PC-9 (cell line): ENCODE measurements at places on chromosomes 12 and 14. TPM values are rescaled to one million over a fixed set of nuclear protein-coding genes. Genes with fewer than 3 reads are reported as not detected.

The DYNLL1 gene
- 251 and 340 TPM in 2 replicates for total RNA-seq

The LRRC23 gene
- 29.3 and 38.8 TPM in 2 replicates for total RNA-seq

The CFAP73 gene
- 1.3 and 1.9 TPM in 2 replicates for total RNA-seq

The ACSM4 gene
- total RNA-seq, result not detected in 2 replicates

The CBLN3 gene
- 7.6 and 8.3 TPM in 2 replicates for total RNA-seq

The SIX4 gene
- 31.0 and 35.7 TPM in 2 replicates for total RNA-seq

The ART4 gene
- total RNA-seq, result not detected in 2 replicates

The TAMALIN gene
- 0.50 TPM in 1 of 2 replicates, not detected in the other for total RNA-seq

The CLEC4E gene
- total RNA-seq, result not detected in 2 replicates

- no peaks in the 10 kb centered on the region for H3K36me3 ChIP-seq
- peaks cover 22% of the 10 kb centered on the region; the same call in 1 of the 2 replicates for H3K27me3 ChIP-seq
- no peak overlapping the region for H3K4me3 ChIP-seq
- DNase-seq, result no peak
- H3K4me1 ChIP-seq, result no peaks in the 10 kb centered on the region
- H3K27ac ChIP-seq, result no peak overlapping the region
Measured at GRCh38 chr14:97381309-97381708, 584.1 kb downstream of the VRK1 start.

GRCh38 chr14:24398653-24399446 is at the start of gene NYNRIN:
Gene NYNRIN, plus strand, starts transcription at chr14:24399003. Its CDS starts 244 bp downstream, at chr14:24399247.
- peak within 1 kb of the TSS; percentile 61 for H3K4me3 ChIP-seq
- DNase-seq, result peak; percentile 29
- H3K36me3 ChIP-seq, result no peaks in the 10 kb centered on the region
- peaks cover 10% of the 10 kb centered on the region for H3K4me1 ChIP-seq

DNA sequence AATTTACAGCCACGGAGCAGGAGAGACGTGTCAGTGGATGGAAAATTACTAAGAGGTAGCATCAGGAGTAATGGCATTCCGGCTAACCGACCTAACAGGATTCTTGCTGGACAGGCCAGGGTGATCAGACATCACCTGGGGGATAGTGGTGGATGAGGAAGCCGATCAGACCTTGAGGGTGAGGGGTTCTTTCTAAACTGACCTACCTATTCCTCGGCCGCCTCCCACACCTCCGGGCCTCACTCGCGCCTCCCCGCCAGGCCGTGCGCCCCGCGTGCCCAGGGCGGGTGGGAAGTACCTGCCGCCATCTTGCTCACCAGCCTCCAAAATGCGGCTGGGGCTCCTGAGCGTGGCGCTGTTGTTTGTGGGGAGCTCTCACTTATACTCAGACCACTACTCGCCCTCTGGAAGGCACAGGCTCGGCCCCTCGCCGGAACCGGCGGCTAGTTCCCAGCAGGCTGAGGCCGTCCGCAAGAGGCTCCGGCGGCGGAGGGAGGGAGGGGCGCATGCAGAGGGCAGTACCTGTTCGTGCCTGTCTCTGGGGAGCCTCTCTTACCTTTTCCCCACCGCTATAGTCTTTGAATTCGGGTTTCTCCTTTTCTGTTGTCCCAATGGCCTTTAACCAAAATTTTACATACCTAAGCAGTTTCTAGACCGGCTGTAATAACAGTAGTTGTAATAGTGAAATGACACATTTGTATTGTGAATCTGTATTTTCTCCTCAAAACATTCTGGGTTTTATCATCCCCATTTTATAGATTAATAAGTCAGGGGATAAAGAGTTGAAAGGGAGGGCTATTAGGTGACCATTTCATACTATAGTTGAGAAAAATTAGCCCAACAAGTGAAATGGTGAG is at the start of gene TMPRSS12:
Gene TMPRSS12, plus strand, starts transcription at position 290 of the 857 bp plus-strand sequence. Its CDS starts 39 bp downstream, at position 329.
- H3K36me3 ChIP-seq, result no peaks in the 10 kb centered on the region
- peak within 1 kb of the TSS; percentile 57 for H3K27ac ChIP-seq
- peak; percentile 33 for DNase-seq
- H3K4me1 ChIP-seq, result peaks cover 8% of the 10 kb centered on the region

- no peak overlapping the region for H3K27ac ChIP-seq
- no peaks in the 10 kb centered on the region for H3K4me1 ChIP-seq
Measured at GRCh38 chr12:57446292-57446960, 8.7 kb upstream of the INHBE start.

DNA sequence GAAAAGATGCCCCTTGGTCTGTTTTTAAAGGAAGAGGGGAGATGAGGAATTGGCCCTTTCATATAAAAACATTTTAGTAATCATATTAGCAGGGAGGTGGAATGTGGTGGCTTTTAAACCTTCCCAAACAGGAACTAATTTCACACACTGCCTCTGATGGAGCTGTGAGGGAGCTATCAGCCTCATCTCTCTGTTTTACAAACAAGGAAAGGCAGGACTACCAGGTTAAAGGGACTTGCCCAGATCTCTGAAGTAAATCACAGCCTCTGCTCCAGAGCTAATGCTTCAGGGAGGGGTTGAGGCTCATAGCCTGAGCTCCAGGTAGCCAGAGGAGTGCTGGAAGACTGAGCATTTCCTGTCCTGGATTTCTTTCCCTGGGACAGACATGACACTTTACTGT is 1.1 kb upstream of the BMP4 start:
- H3K4me1 ChIP-seq, result peaks cover 14% of the 10 kb centered on the region
- H3K4me3 ChIP-seq, result no peak overlapping the region
- no peaks in the 10 kb centered on the region for H3K27me3 ChIP-seq
- DNase-seq, result no peak
- 0 out of 2 replicates have a peak overlapping the region, but pooled peaks have one; percentile 40 for H3K27ac ChIP-seq

DNA sequence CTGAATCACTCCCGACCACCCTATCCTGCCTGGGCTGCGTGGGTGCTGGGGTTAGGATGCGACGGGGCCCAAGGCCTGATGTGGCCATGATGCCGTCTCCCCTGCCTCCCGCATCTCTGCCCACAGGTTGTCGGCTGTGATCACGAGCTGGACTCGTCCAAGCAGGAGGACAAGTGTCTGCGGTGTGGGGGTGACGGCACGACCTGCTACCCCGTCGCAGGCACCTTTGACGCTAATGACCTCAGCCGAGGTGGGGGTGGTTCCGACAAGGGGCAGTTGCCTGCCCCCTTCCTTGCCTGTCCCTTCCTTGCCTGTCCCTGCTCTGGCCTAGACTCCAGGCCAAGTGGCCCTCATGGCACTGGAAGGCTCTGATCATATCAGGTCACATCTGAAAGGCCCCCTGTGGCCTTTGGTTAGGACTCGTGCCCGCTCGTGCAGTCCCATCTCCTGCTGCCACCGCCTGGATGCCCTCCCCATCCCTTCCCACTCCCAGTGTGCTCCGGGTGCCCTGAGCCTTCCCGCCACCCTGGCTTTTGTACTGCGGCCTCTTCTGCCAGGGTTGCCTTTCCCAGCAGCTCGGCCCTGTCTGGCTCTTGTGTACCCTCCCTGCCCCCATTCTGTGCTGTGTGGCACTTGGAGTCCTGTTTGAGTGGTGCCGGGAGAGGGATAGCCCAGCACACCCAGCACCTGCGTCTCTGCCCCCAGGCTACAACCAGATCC is 13.6 kb downstream of the PAPLN start:
- H3K4me1 ChIP-seq, result no peaks in the 10 kb centered on the region
- no peak overlapping the region for H3K27ac ChIP-seq
- no peak overlapping the region for H3K4me3 ChIP-seq
- no peaks in the 10 kb centered on the region for H3K36me3 ChIP-seq
- H3K27me3 ChIP-seq, result no peaks in the 10 kb centered on the region

DNA sequence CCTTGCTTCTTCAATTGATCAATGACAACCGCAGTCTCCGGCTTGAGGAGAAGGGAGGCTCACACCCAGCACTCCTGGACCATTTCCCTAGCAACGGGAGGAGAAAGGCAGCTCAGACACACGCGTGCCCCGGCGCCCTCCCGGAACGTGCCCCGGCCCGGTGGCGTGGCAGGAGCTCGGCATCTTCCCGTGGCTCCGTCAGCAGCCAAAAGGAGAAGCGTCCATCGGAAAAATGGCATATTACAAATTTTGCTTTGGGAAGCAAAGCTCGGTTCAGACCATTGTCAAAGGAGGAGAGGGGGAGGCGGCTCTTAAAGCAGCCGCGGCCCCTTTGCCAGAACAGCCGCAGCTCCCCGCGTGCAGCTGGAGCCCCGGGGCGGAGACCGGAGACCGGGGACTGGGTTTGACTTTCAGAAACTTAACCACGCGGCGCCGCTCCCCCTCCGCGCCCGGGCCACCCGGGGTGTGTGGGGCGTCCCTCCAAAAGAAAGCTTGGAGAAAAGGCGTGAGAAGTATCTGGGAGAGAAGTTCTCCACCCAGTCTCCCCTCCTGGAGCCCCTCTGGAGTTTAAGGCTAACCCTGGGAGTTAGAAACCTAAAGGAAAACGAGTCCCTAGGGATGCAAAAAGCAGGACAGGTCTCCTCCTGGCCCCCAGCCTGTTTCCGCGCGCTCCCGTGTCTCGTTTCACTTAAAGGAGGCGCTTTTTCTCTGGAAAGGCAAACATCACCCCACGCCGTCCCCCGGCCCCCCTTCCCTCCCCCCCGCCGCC is 545 bp downstream of the PPFIA2 start:
- DNase-seq, result peak; percentile 7
- peaks cover 26% of the 10 kb centered on the region for H3K27me3 ChIP-seq
- peak overlapping the region; percentile 49; the same call in 1 of the 2 replicates for H3K4me3 ChIP-seq
- no peak overlapping the region for H3K27ac ChIP-seq

- H3K27me3 ChIP-seq, result no peaks in the 10 kb centered on the region
- no peaks in the 10 kb centered on the region for H3K36me3 ChIP-seq
- H3K27ac ChIP-seq, result no peak overlapping the region
- no peaks in the 10 kb centered on the region for H3K4me1 ChIP-seq
- H3K4me3 ChIP-seq, result no peak overlapping the region
Measured at GRCh38 chr12:100184549-100185145, 16.0 kb upstream of the ACTR6 start.

- peak overlapping the region; percentile 90 for H3K27ac ChIP-seq
- no peaks in the 10 kb centered on the region for H3K36me3 ChIP-seq
Measured at GRCh38 chr12:115871714-115872113, 405.8 kb downstream of the MED13L start.

DNA sequence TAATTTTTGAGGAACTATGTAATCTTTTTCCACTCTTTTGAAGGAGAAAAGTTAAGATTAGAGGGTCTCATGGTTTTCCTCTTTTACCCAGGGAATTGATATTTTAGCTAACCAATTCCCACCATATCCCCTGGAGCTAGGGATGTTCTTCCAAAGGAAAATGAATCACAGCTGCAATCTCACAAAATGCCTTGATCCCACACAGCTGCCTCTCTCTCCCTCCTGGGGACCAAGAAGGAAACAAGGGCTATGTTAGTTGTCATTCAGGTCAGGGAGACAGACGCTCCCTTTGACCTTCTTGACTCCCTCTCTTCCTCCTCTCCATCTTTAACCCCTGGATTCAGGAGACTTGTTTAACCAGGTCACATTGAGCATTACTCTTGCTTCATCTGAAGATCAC is 9.5 kb downstream of the DCN start:
- H3K4me3 ChIP-seq, result no peak overlapping the region
- H3K27me3 ChIP-seq, result no peaks in the 10 kb centered on the region
- no peaks in the 10 kb centered on the region for H3K4me1 ChIP-seq
- DNase-seq, result no peak

GRCh38 chr12:109393437-109394345 is 46.0 kb downstream of the MYO1H start:
- H3K36me3 ChIP-seq, result no peaks in the 10 kb centered on the region
- DNase-seq, result no peak
- H3K27me3 ChIP-seq, result peaks cover 30% of the 10 kb centered on the region
- H3K27ac ChIP-seq, result no peak overlapping the region

GRCh38 chr14:24262821-24263733 is at the start of gene TGM1:
Gene TGM1, minus strand, starts transcription at chr14:24263177. Its CDS starts 825 bp downstream, at chr14:24262352.
- no peak for DNase-seq
- no peaks in the 10 kb centered on the region for H3K4me1 ChIP-seq
- H3K27me3 ChIP-seq, result no peaks in the 10 kb centered on the region

- no peaks in the 10 kb centered on the region for H3K4me1 ChIP-seq
- H3K27ac ChIP-seq, result no peak overlapping the region
- H3K4me3 ChIP-seq, result no peak overlapping the region
- DNase-seq, result no peak
- no peaks in the 10 kb centered on the region for H3K27me3 ChIP-seq
- H3K36me3 ChIP-seq, result no peaks in the 10 kb centered on the region
Measured at GRCh38 chr12:94841904-94842610, 161.4 kb downstream of the NDUFA12 start.

DNA sequence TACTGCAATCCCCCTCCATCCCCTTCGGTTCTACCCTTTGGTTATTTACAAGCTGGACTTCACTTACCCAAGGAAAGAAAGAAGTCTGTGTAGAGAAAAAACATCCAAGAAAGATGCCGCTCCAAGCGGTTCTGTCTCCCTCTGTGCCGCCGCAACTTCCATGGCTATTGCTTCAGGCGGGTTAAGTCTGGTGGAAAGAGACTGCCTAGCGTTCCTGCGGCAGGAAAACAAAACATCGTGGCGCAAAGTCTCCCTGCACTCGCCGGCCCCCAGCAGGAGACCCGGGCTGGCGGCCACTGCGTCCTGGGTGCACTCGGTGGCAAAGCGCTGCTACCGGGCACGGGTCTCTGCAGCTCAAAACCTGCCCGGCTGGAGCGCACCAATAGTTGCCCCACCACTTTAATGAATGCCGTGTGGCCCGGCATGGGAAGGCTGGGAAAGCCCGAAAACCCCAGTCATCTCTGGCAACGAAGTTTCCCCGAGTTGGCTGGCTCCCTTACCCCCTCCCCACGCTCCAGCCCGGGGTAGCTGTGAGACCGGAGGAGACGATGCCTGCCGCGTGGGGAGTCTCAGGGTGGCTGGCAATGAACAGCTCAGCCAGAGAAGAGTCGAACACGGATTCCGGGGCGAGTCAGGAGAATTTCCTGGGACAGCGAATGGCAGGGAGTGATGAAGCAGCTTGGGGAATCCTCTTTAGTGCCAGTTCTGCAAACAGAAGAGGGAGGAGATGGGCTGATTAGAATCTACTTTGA is 3.5 kb upstream of the KCNK10 start:
- DNase-seq, result no peak
- H3K36me3 ChIP-seq, result no peaks in the 10 kb centered on the region
- no peak overlapping the region for H3K4me3 ChIP-seq
- no peak overlapping the region for H3K27ac ChIP-seq
- no peaks in the 10 kb centered on the region for H3K4me1 ChIP-seq

DNA sequence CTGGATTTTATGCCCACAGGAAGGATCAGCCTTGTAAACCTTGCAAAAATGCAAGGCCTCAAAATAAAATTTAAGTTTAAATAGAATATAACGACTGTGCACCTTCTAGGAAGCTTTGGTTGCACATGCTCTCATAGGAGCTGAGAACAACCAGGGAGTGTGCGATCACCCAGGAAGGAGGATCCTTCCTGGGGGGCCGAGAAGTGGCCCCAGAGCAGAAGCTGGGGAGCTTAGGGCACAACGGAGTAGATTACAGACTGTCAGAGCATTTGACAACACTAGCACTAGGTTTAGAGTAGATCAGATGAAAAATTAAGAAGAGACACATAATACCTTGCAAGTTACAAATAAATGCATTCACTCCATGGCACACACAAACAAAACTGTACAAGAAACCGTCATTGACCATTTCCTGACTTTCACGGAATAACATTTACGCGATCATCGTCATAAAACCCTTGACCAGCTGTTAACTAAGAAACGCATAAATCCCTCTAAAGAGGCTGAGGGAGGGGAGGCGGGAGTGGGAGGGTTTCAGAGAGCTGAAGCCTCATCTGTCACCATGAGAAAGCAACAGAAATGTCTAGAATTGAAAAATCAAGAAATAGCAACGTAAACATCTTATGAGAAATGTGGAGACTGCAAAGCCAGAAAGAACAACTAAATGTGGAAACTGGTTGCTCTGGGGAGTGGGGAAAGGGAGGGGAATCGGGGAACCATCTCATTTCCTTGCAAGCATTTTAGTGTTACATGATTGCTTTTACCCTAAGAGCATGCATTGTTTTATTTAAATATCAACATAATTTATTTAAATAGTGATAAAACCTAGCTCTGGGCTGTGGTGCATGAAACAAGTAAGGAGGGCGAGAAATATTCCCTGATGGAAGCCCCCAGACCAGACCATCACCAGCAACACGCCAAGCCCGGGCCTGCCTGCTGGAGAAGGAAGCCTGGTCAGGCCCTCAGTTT is 13.1 kb upstream of the CCDC85C start:
- peaks cover 5% of the 10 kb centered on the region for H3K4me1 ChIP-seq
- DNase-seq, result no peak
- no peak overlapping the region for H3K4me3 ChIP-seq
- H3K36me3 ChIP-seq, result no peaks in the 10 kb centered on the region
- no peaks in the 10 kb centered on the region for H3K27me3 ChIP-seq
